ENCODE measurements at places on chromosomes 3 and 15.
A peak's percentile ranks its signal among the peaks of the same experiment; 100 is the strongest.

DNA sequence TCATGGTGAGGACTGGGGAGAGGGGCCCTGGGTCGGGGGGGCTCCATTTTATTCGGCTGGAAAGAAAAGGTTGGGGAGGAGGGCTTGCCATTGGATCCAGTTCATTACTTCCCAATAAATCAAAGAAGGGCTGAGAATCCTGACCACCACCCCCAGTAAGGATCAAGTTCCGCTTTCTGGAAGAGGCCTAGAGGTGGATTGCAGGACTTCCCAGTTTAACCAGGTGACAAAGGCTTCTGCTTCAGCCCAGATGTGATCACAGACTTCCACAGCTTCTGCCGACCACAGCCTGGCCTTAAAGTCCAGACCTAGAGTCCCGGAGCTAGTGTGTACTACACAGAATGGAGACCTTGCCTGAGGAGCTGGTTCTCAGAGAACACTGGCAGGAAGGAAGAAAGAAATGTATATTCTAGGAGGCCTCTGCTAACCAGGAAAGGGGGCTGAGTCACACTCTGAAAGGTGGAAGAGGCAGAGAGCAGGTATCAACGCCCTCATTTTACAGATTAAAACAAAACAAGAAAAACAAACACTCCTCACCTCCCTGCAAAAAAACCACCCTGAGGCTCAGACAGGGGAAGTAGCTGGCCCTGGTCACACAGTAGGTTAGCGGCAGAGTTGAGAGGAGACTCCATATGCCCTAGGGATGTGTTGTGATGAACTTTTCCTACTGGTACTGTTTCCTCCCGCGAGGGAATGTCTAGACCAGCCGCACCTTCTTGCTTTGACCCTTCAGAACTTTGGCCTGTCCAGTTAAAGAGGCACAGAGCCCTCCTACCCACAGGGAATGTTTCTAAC, 1.1 kb upstream of the CEMIP start:
- DNase-seq, result no peak

GRCh38 chr3:30198162-30198561, 408.2 kb upstream of the TGFBR2 start:
- DNase-seq, result peak; percentile 14

DNA sequence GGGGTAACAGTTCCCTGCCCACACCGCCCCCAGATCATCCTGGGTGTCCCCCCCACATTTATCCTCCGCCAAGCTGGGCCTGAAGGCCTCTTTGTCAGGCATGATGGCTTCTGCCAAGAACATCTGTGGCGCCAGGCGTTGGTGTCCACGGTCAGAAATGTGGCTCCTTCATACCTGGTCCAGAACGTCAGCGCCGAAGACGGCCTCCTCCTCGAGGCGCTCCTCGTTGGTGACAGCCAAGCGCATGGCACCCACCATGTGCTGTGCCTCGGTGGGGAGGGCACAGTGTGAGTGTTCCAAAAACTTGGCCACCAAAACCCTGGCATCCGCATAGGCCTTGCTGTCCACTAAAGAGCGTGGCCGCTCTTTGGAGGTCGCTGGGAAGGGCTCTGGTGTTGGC, 146.5 kb downstream of the NSMCE3 start:
- no peak for DNase-seq

DNA sequence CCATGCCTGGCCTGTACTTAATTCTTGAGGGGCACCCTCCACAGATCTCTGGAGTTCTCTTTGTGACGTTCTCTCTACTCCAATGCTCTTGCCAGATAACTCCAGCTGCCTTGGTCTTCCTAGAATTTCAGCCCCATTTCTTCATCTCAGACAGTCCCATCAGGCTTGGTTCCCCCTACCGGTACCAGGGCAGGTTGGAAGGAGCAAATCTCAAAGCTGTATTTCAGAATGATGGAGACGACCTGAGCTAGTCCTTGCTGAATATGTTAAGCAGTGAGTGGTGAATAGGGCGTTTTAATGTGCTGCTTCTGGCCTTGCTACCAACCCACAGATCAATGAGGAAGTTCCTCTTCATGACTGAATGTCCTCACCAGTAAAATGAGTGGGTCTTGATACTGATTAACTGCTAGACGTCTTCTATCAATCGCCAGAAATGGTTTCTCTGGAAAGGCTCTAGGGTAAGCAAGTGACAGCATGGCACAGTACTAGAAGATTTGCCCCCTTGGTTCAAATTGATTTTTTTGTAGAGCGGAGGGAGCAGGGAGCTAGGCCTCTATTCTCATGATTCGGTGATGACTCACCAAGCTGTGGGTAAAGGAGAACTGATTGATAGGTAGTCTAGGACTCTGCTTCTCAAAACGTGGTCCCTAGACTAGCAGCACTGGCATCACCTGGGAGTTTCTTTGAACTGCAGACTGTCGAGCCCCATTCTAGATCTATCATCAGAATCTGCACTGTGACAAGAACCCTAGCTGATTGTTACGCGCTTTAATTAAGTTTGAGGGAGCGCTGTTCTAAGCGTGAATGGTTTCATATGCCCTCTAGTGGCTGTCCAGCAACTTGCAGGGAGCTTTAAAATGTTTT, 67.8 kb downstream of the UBP1 start:
- peak; percentile 81 for DNase-seq

GRCh38 chr3:112973325-112974177, 1.4 kb downstream of the CD200R1 start:
- DNase-seq, result no peak

- no peak for DNase-seq
Measured at GRCh38 chr15:25236143-25236860, 202.5 kb downstream of the UBE3A start.

DNA sequence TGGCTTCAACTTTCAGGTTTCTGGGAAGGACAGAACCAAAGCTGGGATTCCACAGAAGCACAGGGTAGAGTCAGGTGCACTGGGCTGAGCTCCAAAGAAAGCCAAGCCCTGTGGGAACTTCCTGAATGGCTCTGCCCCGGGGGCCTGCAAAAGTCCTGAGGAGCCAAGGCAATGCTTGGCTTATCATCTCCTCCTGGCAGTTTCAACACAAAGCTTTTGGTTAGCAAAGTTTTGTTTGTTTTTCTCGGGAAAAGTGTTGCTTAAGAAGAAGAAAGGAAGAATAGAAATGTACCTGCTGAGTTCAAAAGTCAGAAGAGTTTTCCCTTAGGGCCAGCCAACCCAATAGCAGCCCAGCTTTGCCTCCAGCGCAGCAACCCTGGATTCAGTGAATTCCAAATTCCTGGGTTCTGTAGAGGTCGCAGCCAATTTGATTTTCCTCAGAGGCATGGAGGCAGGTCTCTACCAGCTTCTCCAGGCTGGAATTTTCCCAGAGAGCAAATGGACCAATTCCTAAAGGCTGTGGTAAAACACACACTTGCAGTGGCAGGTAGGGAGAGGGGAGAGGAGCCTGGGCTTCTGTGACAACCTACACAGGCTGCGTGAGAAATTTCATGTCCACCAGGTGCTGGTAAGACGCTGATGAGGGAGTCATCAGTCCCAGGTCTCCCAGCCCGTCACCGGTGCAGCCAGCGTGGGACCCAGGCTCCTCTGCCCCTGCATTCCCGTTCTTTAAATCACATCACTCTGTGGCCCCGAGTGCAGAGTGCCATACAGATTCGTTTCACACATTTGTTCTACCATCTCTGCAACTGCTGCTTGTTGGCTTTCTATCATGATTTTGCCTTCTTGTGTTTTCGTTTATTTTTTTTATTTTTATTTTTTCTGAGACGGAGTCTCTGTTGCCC, 54.3 kb upstream of the SNRPA1 start:
- no peak for DNase-seq

DNA sequence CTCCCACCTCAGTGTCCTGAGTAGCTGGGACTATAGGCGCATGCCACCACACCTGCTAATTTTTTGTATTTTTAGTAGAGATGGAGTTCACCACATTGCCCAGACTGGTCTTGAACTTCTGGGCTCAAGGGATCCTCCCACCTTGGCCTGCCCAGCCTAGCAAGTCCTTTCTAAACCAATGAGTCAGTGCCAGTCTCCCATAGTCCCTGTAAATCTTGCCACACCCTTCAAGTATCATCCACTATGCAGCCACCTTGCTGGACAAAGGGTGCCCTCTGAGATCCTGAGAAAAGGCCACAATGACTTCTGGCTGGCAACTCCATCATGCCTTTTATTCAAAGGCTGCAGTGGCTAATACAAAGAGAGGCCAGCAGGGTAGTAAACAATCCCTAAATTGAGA, 184.0 kb downstream of the ABHD5 start:
- DNase-seq, result no peak

DNA sequence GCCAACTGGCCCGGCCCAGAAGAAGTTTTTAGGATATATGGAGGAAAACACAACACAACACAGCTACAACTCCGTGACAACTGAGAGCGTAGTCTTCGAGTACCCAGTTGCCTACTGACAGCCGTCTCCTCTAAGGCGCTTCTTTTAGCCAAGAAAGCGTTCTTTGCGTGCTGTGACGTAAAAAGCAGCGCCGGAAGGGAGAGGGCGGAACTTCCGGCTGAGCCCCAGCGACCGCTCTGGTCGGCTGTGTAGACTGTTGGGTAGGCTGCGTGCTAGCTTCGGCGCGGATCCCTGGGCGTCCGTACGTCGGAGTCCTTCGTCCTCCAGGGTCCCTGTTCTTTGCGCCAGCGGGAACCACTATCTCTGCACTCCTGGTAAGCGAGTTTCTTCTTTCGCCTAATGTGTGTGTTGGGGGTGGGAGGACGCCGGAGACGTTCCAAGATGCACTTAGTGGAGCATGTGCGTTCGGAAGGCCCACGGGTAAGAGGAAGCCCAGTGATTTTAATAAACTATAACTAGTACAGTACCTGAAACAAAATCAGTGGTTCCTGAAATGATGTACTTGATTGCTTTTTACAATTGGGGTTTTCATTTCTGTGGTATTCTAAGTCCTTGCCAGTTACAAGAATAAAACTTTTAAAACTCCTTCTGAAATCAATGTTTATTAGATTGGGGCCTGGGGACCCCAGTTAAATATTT, at the start of gene TRMT10C:
Gene TRMT10C (plus strand): TSS at position 239 of the 699 bp plus-strand sequence. CDS start 2,914 bp downstream, outside the sequence.
- peak; percentile 98 for DNase-seq

GRCh38 chr15:33476076-33476475, 165.3 kb downstream of the RYR3 start:
- DNase-seq, result no peak

DNA sequence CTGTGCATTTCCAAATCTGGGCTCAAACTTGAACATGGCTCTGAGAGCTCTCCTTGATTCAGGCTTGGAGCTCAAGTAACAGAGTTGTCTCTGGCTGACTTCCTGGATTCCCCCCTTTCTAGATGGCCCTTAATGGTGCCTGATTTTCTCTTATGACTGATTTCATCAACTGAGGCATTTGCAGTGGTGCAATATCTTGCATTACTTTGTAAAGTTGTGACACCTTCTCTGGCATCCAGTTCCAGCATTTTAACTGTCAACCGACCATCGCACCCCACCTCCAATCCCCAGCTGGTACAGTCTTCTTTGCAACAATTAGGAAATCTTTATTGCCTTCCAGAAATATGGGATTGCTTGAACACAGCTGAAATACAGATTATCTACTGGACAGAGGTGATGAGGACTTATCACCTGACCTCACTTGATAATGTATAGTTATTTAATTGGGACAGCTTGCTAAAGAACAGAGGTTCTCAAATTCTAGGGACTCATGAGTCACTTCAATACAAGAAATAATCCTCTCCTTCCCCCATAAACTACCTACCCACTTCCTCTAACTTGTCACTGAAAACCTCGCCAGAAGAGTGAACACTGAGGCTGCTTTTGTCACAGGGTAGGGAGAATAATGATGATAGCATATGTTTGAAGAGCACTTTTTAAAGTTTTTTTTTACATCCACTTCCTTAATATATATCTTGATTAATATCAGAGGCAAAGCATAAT, 41.8 kb downstream of the FILIP1L start:
- peak; percentile 78 for DNase-seq

- DNase-seq, result no peak
Measured at GRCh38 chr3:123424999-123425712, 23.7 kb downstream of the ADCY5 start.

GRCh38 chr3:197855571-197855970, 64.5 kb downstream of the LRCH3 start:
- DNase-seq, result no peak

DNA sequence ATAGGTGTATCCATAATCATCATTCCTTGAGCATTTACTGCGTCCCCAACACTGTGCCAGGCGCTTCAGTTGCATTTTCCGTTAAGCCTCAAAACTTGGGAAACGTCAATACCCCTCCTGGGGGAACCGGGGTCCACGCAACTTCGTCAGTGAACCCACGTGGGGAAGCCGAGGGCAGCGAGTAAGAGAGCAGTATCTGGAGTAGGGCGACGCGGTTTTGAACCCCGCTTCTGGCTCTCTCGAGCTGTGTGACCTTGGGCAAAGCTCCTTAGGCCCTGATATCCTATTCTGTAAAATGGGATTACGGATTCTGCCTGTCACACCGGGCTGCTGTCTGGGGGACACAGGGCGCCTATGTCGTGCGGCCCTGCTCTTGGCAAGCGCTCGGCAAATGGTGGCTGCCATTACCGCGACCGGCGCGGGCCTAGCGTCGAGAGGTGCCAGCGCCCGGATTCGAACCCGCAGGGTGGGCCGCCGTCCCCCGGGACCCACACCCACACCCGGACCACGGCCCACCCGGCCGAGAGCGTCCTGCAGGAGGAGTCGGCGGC, 590 bp downstream of the POLG start:
- DNase-seq, result no peak

- no peak for DNase-seq
Measured at GRCh38 chr15:25060996-25061620, 106.3 kb downstream of the SNRPN start.

GRCh38 chr15:65777843-65778242, 14.2 kb downstream of the DENND4A start:
- peak; percentile 76 for DNase-seq

DNA sequence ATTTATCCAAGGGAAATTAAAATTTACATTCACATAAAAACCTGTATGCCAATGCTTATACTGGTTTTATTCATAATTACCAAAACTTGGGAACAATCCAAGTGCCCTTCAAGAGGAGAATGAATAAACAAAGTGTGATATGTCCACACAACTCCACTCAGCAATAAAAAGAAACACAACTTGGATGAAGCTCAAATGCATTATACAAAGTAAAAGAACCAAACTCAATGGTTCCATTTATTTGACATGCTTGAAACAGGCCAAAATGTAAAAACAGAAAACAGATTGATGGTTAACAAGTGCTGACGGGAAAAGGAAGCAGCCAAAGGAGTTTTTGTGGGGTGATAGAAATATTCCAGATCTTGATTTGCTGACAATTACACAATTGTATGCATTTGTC, 23.5 kb downstream of the OCA2 start:
- no peak for DNase-seq

- DNase-seq, result peak; percentile 78
Measured at GRCh38 chr3:172675441-172676193, 35.2 kb downstream of the NCEH1 start.

- peak; percentile 71 for DNase-seq
Measured at GRCh38 chr3:69425249-69425648, 39.4 kb upstream of the FRMD4B start.

- DNase-seq, result no peak
Measured at GRCh38 chr3:51935886-51936755, 5.6 kb downstream of the RRP9 start.
